ENCODE measurements at places on chromosomes 5 and 9.

DNA sequence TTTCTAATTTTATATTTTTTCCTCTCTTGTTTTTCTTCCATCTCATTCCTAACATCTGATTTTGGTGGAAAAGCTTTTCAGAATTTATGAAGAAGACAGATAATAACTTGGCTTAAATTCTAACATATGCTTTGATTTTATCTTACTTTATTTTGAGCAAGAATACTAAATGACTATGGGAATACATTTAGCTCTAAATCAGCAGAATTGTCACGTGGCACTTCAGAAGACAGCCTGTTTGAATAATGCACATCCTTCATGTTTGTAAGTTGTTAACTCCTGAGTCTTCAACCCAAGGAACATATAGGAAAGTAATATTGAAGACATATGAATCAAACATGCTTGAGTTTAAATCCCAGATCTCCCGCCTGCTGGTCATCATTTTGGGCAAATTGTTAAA, 90.3 kb downstream of the NTRK2 start:
- DNase-seq, result no peak

- no peak for DNase-seq
These were observed 403.2 kb upstream of the PTGER4 start for GRCh38 chr5:40276426-40277102.

GRCh38 chr5:119742311-119742710, 113.0 kb downstream of the FAM170A start:
- DNase-seq, result no peak

DNA sequence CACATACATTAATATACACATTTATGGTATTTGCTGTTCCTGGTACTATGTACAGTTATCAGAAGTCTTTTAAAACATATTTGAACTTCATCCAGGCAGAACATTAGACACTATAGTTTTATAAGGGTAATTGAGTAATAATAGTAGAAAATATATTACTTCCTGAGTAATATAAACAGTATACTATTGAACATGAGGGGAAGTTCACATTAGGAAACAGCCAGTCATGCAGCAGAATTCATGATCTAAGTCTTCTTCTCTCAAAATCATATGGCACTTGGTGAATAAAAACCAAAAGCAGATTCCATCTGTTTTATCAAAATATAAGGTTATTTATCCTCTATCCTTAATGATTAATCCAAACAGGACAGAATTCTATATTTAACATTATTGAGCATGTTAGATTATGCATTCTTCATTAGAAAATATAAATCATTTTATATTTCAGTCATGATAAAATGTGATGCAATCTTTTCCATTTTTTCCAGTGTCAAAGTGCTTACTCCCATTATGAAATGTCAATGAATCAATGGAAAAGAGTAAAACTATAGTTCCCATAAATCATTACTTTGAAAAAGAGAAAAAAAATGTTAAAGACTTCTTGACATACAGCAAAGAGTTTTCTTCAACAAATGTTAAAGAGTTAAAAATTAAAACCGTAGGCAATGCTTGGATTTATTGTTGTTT, 584.3 kb upstream of the TUSC1 start:
- no peak for DNase-seq

Measured in CD4-positive, alpha-beta T cell treated with Interleukin-21 for 1 hour (primary cell).